NCI-H1694 treated with DMSO at 0.1 percent for 48 hours (cell line): ENCODE measurements at places on chromosomes 5 and 9.

- no peak for DNase-seq
Measured at GRCh38 chr9:136900988-136901515, 14.7 kb downstream of the TRAF2 start.

GRCh38 chr9:128921881-128922763 lies 1.3 kb downstream of the PHYHD1 start:
- no peak for DNase-seq

- no peak for DNase-seq
Measured at GRCh38 chr5:173736923-173737412, 120.5 kb upstream of the BOD1 start.

GRCh38 chr5:77087484-77088261 lies 588 bp upstream of the ZBED3 start:
- DNase-seq: no peak

GRCh38 chr9:89605465-89606048 lies 745 bp downstream of the GADD45G start:
- no peak for DNase-seq

- peak; percentile 11 for DNase-seq
Measured at GRCh38 chr5:63085561-63085960, 506.9 kb downstream of the LRRC70 start.

DNA sequence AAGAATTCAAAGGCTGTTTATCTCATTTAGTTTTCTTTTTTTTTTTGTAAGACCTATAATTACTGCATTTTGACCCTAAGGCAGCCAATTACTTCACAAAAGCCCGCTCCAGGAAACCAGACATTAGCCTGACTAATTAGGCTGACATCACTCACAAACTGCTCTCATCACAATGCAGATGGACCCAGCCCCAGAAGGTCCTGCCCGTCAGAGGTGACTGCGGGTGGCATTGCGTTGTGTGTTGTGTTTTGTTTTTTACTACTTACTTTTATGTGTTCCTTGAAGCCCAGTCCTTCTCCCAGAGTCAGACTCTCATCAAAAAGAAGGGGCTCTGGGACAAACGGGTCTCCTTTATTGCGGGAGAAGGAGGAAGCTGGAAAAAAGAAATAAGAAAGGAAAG lies 172.2 kb downstream of the HSD17B3 start:
- no peak for DNase-seq

DNA sequence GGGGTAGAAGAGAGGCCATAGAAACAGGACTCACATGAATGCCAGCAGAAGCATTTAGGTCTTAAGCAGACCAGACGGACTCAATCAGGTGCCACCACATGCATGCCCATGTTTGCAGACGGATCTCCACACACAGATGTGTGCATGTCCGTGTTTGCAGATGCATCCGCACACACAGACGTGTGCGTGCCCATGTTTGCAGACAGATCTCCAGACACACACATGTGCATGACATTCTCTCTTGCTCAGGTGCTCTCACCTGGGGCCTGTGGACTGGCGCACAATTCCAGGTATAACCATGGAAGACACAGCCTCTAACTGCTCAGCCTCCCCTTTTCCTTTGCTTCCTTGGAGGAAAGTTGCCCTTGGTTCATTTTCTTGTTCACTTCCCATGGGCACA lies 148.3 kb downstream of the CACNA1B start:
- DNase-seq: no peak

- no peak for DNase-seq
Measured at GRCh38 chr5:90344689-90345088, 64.9 kb downstream of the CETN3 start.
